ENCODE measurements at places on chromosomes 3 and 15. TPM values are rescaled to one million over a fixed set of nuclear protein-coding genes. Genes with fewer than 3 reads are reported as not detected.

SECISBP2L gene
- 40.1 TPM for total RNA-seq

TRIM42 gene
- total RNA-seq: not detected

MME gene
- total RNA-seq: not detected

PLEKHO2 gene
- total RNA-seq: 34.7 TPM

ATP13A4 gene
- 1.0 TPM for total RNA-seq
